ENCODE measurements at places on chromosomes 6 and 20.

- no peak for DNase-seq
These were observed 63.0 kb upstream of the CD2AP start for GRCh38 chr6:47414423-47415167.

DNA sequence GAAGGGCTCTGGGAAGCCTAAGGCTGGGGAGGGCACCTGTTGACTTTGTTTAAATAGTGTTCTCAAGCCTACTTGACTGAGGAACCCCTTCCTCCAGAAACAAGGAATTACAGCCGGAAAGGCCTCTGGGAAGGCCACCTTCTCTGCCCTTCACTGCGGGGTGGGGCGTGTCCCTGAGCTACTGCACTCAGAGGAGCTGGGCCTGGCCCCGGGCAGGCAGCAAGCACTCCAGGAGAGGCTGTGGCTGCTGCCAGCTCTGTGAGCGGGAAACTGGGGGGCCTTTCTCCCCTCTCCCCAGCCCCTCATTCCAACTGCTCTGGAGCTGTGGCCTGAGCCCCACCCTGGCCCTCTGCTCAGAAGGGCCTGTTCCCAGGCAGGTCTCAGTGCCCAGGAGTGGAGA is 4.0 kb upstream of the OSBPL2 start:
- peak; percentile 15 for DNase-seq

- no peak for DNase-seq
These were observed 200.0 kb downstream of the LY86 start for GRCh38 chr6:6788394-6789032.

- no peak for DNase-seq
These were observed 64.1 kb downstream of the NRN1 start for GRCh38 chr6:5942591-5942990.

- DNase-seq = no peak
These were observed 254.2 kb downstream of the ERMARD start for GRCh38 chr6:170005665-170006064.

- DNase-seq = no peak
These were observed 107.7 kb downstream of the CD109 start for GRCh38 chr6:73803562-73804241.

DNA sequence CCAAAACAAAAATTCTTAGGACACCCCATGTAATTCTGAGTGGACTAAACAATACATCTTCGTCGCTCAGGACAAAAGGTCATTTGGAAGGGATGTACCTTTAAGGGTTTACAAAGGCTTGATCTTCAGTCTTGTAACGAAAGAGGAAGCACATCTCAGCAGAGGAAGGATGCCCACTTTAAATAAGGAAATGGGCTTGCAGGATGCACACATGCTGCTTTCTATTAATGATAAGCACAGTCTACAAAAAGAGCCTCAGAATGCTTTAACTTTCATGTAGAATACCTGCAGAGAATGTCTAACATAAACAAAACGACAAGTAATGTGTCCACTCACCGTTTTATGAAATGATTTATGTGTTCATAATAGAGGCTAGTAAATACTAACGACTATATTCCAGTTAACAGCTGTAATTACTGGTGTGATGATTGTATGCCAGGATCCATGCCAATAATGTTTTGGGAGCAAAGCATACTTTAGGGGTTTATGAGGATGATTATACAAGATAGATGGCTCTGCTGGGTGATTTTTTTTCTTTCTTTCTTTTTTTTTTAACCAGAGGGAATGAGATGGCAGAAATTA is 216.9 kb downstream of the GMDS start:
- no peak for DNase-seq

DNA sequence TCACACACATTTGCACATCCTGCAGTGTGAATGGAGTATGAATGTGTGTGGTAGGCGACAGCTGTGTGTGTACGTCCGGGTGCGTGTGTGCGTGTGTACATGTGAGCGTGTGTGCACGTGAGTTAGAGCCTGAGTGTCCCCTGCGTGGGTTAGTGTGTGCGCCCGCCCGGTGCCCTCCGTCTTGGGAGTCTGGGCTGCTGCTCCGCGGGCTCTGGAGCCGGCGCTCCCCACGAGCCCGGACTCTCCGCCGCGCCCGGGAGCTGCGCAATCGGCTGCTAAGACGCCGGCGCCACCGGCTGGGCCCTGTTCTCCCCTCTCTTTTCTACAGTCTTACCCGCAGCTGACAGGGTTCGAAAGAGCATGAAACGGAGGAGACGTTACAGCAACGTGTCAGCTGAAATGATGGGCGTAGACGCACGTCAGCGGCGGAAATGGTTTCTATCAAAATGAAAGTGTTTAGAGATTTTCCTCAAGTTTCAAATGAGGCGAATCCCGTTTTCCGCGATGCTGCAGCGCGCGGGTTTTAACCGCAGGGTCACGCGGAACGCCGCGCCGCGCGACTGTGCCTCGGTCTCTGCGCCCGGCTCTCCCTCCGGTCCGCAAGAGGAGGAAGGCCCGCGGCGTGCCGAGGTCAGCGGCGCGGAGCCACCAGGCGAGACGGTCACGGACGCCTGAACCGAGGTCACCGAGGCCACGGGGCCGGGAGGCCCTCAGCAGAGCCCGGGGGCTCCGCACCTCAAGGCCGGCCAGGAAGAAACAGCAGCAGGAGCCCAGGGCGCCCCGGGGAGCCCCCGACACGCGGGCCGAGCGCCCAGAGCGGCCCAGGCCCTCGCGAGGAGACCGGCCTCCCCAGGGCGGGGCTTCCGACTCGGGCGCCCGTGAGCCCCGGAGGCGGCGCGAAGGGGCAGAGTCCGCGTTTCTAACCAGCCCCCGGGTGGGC is 95.3 kb upstream of the BHLHE23 start:
- DNase-seq = no peak

GRCh38 chr6:44053760-44054556 is 73.3 kb downstream of the MRPL14 start:
- DNase-seq = no peak

DNA sequence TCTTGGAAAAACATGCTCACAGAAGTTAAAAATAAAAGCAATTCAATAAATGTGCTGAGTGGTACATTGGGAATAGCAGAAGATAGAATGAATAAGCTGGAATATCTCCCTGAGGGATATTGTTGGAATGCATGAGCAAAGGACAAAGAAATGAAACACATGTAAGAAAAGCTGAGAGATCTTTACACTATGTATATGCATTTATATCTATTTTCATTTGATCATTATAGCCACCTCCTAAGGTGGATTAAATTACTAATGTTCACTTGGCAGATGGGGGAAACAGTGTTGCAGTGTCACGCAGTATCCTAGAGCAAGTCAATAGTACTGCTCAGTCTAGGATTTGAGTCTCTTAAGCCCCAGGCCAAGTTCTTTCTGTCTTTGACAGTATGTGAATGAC is 542.0 kb upstream of the MARCKS start:
- DNase-seq = no peak

- DNase-seq = no peak
These were observed 189.1 kb upstream of the SUPT3H start for GRCh38 chr6:45566882-45567281.

GRCh38 chr6:37696220-37696840 is 1.4 kb downstream of the MDGA1 start:
- DNase-seq = no peak

DNA sequence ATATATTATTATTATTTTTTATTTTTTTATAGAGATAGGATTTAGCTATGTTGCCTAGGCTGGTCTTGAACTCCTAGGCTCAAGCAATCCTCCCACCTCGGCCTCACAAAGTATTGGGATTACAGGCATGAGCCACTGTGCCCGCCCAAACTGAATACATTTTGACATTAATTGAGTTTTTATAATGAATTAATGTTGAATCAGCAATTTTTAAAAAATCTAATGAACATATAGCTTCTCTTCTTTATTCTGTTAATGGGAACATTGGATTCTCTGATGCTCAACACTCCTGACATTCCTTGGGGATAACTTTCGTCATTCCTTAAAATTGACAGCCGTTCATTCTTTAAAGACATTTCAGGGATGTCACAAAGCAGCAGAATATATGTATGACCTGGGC is 52.4 kb downstream of the ANKS1A start:
- DNase-seq = no peak

DNA sequence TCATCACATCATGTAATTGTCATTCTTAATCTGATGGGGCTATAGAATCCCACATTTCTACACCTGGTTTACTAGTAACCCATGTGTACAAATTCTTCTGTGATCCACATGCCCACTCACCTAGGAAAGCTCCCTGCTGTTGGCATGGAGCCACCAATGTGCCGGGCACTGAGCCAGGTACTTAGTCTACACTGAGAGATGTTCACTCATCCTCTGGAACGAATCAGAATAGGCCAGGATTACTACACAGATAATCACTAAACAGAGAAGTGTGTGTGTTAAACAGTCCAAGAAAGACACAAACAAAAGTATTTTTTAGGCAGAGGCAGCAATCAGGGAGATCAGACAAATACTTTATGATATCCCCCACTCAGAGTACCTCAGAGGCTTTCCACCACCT is 193.2 kb upstream of the VGLL2 start:
- no peak for DNase-seq

DNA sequence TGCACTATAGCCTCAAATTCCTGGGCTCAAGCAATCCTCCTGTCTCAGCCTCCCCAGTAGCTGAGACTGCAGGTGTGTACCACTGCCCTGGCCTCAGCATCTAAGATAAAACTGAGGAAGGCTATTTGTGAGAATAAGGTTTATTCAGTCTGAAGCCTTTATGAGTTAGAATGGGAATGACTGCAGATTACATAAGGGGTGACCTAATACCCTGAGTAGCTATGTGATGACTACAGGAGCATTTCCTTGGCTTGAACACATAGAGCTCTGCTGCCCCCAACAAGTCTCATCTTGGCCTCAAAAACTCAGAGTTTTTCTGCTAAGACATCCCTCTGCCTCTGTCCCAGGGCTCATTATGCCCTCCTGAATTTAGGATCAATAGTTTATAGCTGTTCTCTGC is 7.6 kb downstream of the GSS start:
- DNase-seq = no peak

GRCh38 chr6:14706378-14706929 is 539.4 kb upstream of the JARID2 start:
- no peak for DNase-seq

DNA sequence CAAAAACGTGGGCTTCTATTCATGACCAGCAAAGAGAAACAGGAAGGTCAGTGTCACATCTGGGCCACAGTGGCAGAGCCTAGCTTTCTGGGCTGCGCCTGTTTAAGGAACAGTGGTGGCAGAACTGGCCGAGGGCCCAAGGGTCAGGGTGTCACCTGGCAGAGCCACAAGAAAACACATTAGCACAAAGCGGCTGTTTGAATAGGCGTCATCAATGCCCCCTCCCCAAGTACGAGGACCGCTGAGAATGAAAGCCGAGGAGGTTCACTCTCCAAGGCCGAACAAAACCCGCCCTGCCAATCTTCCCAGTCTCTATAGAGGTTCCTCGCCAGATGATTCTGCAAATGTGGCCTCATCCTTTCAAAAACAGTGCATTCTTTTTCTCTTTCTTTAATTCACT is 125.2 kb upstream of the TRAF3IP2 start:
- no peak for DNase-seq

DNA sequence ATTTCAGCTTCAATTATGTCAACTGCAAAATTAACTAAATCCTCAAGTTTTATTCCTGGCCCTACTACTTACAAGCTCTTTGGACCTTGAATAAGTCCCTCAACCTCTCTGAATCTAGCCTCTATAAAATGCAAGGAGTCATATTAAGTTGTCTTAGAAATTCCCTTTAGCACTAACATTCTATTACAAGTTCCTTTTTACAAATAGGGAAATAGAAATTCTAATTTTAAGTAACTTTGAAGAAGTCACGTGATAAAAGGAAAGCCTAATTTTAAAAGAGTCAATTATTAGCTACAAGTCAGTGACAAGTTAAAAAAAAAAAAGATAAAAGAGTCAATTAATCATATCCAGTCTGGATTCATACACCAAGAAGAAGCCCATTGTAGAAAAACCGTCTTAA is 24.6 kb upstream of the GTF3C6 start:
- DNase-seq = no peak

- DNase-seq = no peak
These were observed 92.2 kb upstream of the MPC1 start for GRCh38 chr6:166474721-166475565.

DNA sequence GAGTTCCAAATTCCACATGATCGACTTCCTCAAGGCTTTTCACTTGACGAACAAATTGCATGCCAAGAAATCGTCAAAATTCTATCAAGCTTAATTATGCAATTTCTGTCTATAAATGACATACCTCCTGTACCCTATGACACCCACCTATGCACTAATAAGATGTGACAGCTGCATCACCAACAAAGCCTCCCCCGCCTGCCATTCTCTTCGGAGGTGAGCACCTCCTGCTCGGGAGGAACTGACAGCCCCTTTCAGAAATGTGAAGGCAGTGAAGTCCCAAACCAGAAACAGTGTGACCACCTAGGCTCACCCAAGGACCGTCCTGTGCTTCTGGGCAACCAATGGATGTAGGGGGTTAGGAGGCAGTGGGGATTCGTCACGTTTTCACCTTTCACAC is 37.1 kb downstream of the GPR6 start:
- no peak for DNase-seq

DNA sequence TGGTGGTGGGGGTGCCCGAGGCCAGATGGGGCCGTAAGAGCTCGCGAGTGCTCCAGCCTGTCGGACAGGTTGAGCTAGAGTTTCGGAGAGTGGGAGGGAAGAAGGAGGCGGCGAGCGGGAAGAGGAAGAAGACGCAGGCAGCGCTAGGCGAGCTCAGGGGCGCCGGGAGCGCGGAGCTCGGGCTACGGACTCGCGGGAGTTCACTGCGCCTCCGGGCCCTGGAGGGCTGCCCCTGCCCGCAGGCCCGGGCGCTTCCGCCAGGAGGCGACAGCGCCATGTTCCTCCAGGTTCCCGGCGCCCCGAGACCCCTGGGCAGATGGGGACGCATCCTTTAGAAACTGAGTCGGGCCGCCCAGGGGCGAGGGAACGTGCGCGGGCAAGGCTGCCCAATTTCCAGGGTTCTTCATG is 984 bp downstream of the TFAP2C start:
- no peak for DNase-seq

GRCh38 chr6:9292975-9293374 is 857.6 kb upstream of the SLC35B3 start:
- no peak for DNase-seq

- DNase-seq = no peak
These were observed 29.0 kb upstream of the DEK start for GRCh38 chr6:18293076-18293904.

DNA sequence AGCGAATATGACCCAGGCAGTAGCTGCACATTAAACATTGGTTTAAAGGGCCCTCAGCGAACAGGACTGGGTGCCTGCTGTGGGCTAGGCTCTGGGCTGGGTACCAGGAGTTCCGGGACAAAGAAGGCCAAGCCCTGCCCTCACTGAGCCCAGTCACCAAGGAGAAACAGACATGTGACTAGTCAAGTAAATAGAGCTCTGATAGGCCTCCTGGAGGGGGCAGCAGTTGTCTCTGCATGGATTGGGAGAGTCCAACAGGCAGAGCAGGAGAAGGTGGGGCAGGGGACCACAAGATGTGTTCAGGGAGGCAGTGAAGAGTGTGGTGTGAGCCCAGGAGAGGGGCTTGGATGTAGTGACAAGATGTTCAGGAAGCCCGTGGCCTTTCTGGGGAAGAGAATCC is 3.1 kb downstream of the HM13 start:
- peak; percentile 8 for DNase-seq

Data from NCI-H510A (cell line).